NCI-H1930 (cell line): ENCODE measurements at places on chromosomes 1 and 21.

DNA sequence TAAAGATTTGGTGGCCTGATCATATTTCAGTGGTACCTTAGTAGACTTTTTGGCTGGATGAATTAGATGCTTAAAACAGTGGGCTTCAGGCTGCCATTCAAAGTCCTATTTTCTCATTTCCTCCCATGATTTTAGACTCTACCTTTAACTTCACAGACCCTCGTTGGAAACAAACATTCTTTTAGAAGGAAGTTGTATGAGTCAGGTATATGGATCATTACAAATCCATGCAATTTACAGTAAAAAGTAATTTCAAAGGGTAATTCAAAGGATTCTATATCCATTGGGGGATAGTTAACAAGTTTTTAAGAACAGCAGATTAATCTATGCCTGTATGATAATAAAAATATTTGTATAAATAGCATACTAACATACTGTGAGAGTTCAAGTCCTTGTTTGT is 216.9 kb upstream of the RRP15 start:
- no peak for DNase-seq

GRCh38 chr1:39955547-39956539 is 898 bp downstream of the MFSD2A start:
- no peak for DNase-seq

DNA sequence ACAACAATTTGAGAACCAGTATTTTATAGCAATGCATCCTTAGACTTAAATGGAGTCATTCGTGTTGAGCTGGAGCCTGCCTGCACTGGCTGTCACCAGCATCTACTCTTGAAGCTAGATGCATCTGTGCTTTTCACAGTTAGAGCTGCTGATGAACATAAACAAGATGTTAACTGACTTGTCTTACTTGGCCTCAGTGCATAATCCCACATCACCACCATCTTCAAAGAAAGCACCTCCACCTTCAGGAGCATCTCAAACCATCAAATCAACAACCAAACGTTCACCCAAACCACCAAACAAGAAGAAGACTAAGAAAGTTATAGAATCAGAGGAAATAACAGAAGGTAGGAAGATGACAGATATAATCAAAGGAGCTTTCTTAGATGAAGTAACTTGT is 71.1 kb downstream of the TPR start:
- DNase-seq = no peak

GRCh38 chr1:117605164-117605773 is 579 bp upstream of the TENT5C start:
- DNase-seq = no peak

DNA sequence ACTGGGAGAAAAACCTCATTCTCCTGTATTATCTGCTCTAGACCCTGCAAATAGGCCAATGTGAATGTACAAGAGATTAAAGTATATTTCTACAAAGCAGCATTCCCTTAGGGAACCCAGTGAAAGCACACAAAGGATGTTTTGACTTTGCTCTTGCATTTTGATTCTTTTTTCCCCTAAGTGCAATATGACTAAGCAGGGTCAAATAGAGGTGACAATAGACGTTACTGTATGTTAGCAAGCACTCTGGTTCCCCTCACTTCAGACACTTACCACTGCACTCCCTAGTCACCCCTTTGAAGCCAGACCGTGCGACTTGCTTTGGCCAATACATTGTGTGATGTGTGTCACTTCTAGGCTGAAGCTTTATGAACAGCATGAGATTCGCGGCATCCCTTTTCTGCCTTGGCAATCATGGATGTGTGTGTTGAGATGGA is 209.7 kb downstream of the RHOU start:
- no peak for DNase-seq

DNA sequence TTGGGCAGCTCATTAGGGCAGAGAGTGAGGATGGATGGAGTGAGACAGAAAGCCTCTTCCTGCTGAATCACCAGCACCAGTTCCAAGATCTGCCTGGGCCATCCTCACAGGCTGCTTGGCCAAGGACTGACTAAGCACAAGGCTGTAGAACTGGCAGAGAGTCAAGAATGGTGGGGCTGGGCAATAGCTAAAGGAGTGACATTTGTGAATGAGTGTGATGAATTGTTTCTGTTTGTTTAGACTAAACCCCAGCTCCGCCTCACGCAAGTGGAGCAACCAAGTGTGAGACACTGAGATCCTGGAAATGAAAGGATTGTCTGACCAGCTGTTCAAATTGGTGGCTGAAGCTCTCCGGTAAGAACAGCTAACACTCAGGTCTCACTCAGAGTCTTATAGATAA is 38.6 kb downstream of the BRINP2 start:
- no peak for DNase-seq

DNA sequence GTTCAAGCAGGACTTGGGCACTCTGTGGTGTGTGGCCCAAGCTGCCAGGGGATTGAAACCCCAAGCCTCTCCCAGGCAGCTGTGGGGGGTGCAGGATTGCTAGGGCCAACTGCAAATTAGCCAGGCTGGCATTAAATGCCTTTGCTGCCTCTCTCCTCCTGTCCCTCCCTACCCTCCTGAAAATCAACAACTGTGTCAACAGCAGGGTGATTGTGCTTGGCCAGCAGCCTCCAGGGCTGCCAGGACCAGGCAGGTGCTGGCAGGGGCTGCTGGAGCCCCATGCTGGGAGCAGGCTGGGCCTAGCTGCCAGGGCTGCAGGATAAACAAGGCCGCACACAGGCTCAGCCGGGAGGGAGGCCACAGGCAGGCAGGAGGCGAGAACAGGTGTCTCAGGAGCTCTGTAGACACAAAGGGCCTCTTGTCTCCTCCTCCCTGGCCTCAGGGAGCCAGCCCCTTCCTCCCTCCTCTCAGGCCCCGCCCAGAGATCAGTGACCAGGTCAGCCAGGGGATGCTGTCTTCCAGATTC is 11.4 kb downstream of the SOX13 start:
- peak; percentile 55 for DNase-seq

GRCh38 chr1:173869021-173869359 is 810 bp downstream of the ZBTB37 start:
- DNase-seq = no peak

- no peak for DNase-seq
These were observed 64.6 kb downstream of the IER5 start for GRCh38 chr1:181152892-181153633.

- no peak for DNase-seq
These were observed 212.5 kb downstream of the TOMM20 start for GRCh38 chr1:234915924-234916675.

- DNase-seq = no peak
These were observed 3.9 kb downstream of the SEMA6C start for GRCh38 chr1:151142411-151143056.

DNA sequence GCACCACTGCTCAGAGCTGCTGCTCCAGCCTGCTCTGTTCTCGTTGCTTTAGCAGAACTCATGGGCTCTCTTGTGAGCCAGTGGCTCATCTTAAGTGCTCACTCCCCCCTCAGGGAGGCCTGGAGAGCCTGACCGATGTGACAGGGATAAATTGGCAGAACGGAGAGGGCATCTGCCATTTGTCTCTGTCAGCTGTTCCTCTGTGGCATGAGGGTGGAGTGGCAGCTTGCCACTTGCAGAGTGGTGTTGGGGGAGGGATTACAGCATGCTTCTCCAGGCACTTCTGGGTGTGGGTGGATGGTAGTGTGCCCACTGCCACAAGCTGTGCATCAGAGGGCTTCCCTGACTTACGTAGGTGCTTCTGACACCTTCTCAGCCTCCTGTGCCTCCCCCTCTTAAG is 229.5 kb downstream of the PAPPA2 start:
- no peak for DNase-seq

DNA sequence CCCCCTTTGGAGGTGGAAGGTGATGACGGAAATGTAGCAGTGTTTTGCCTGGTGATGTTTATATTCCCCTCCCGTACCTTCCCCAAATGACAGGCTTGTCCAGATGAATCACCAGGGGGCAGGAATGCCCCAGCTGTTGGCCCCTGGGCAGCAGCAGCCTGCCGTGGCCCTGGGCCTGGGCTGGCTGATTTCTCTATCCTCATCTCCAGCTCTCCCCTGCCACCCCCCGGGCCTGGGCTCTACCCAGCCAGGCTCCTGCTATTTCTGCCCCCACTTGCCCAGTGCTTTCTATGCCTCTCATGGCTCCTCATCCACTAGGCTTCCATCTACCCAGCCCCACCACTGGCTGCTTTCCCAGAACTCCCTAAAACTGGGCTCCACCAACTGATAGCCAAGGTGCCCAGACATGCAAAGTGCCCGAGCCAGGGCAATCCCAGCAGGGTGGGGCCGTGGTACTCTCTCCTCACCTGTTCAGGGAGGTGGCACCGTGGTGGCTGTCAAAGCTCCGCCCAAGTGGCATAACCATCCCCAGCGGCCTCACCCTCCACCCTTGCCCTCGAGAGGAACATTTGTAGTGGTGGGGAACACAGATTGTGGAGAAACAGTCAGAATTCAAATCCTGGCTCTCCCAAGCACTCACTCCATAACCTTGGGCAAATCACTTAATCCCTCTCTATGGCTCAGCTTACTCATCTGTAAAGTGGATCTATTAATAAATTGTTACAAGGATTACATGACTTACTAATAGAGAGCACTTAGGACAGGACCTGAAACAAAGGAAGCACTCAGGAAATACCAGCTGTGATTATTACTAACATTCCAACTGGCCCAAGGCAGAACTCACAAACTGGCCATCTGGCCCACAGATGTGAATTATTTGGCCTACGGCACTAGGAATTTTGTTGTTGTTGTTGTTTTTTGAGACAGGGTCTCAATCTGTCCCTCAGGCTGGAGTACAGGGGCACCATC is 12.8 kb upstream of the ECE1 start:
- DNase-seq = no peak

DNA sequence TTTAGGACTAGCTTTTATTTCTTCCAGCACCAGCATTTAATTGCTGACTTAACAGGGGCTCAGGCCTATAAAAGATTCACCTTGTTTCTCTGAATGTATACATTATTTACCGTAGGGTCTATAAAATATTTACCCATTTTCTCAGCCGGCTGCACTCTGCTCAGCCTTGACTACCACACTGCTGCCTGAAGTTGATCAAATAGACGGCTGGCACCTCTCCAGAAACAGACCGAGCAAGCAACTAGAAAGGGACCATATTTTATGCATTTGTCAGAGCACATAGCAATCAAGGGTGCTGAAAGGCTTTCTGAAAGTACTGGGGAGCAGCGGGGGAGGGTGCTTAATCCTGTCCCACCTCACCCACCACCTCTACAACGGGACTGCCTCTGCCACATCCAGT is 64.7 kb upstream of the FGGY start:
- peak; percentile 41 for DNase-seq

GRCh38 chr1:225990705-225991464 is 8.3 kb downstream of the SDE2 start:
- DNase-seq = no peak

GRCh38 chr1:221405146-221405545 is 336.7 kb downstream of the DUSP10 start:
- no peak for DNase-seq

- peak; percentile 50 for DNase-seq
These were observed 432 bp downstream of the AKT3 start for GRCh38 chr1:243849421-243850201.

- DNase-seq = no peak
These were observed 55.8 kb downstream of the NAV1 start for GRCh38 chr1:201594575-201595245.

DNA sequence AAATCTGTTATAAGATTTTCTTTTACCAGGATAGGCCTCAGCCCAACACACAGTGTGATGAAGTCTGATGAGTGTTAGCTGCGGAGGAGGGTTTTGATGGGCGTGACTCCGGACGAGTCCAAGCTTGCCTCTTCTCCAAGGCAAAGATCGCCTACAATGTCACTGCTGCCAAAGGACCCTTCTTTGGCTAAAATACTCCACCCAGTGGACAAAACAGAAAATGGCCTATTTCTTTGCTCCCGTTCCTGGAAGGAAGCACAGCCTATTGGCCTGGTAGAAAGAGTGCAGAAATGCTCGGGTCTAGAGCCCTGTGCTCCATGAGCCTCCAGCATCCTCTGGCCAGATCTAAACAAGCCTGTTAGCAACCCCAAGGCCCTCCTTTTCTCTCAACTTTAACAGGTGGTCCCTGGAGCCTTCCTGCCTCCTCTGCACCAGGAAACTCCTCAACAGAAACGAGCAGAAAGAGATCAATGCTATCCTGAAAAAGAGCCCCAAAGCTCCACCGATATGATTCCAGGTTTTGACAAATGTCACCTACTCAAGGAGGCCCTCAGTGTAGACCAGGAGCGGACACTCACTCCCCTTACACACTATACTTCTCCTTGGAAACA is 3.4 kb upstream of the CASQ2 start:
- peak; percentile 76 for DNase-seq

- DNase-seq = no peak
These were observed 37.4 kb downstream of the BTBD8 start for GRCh38 chr1:92117526-92117925.

GRCh38 chr1:25392841-25393240 is 27.8 kb downstream of the RHCE start:
- no peak for DNase-seq

GRCh38 chr1:44839576-44839975 is 3.5 kb downstream of the PTCH2 start:
- no peak for DNase-seq

DNA sequence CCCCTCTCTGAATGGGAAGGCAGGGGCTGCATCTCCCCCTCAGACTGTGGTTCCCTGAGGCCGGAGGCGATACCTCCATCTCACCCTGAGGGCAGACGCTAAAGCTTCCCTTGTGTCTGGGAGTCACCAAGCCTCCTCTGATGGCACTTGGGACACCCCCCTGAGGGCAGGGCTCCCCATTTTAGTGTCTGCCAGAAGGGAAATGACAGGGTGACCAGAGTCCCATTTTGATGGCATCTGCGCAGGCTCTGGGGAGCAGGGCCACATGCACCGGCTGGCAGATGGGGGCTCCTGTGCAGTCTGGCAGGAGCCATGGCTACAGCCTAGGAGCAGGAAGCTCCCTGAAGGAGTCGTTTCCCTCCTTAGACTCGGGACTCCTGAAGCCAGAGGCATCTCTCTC is 1.7 kb downstream of the S100A2 start:
- no peak for DNase-seq

GRCh38 chr1:94044290-94044790 is 76.6 kb downstream of the ABCA4 start:
- no peak for DNase-seq

- no peak for DNase-seq
These were observed 165.3 kb downstream of the PGBD5 start for GRCh38 chr1:230260831-230261230.

DNA sequence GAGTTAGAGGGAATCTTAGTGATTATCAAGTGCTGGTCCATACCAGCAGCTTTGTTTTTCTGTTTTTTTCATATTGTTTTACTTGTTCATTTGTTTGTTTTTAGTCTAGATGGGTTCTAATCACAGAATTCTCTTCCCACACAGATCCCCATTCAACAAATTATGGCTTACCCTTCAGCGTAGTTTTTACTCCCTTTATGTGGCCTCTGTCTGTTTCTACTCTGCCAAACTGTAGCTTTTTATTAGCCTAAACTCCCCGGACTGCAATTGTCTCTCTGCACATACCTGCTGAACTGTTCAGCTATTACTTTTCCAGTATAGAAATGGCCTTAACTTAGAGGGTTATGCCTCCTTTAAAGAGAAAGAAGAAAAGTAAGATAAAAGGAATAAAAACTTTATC is 348.5 kb downstream of the TGFB2 start:
- no peak for DNase-seq

- DNase-seq = no peak
These were observed 366.2 kb downstream of the USH2A start for GRCh38 chr1:216057063-216057462.
